ENCODE measurements at places on chromosomes 11 and 22.

GRCh38 chr11:14132312-14132711, 169.8 kb downstream of the SPON1 start:
- DNase-seq, result peak; percentile 50

GRCh38 chr11:114256967-114257286, 39.3 kb upstream of the NNMT start:
- no peak for DNase-seq

- no peak for DNase-seq
Observed at GRCh38 chr11:118819334-118820024, 28.5 kb upstream of the DDX6 start.

DNA sequence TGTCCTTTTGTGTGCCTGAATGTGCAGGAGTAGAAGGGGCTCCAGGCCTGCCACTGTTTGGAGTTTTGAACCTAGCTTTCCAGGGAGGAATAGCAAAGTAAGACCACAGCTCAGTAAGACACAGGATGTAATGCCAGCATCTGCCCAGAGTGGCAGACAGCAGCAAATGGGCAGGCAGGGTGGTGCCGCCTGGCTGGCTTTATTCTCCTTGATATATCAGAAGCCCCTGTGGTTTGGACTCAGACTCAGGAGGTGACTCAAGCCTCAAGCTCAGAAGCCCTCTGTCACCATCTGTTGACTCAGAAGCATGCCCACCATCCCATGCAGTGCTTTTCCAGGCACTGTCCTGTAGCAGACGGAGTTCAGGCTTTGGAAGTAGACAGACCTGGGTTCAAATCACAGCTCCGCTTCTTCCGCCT, 72.7 kb upstream of the TTC12 start:
- DNase-seq, result no peak

DNA sequence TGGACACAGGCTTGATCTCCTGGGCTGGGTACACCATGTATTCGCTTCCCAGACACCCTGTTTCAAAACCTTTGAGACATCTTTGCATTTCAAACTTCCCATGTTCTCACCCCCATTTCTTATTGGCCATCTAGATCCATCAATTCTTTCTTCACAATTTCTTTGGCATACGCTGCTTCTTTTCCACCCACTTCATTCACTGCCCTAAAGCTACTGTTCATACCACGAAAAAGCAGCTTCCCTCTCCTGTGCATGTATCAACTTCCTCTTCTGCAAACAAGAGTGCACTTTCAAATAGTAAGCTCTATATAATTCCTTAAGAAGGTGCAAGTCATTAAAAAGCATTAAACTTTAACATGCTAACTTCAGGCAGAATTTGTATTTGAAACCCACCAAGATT, 21.4 kb downstream of the UVRAG start:
- DNase-seq, result no peak

DNA sequence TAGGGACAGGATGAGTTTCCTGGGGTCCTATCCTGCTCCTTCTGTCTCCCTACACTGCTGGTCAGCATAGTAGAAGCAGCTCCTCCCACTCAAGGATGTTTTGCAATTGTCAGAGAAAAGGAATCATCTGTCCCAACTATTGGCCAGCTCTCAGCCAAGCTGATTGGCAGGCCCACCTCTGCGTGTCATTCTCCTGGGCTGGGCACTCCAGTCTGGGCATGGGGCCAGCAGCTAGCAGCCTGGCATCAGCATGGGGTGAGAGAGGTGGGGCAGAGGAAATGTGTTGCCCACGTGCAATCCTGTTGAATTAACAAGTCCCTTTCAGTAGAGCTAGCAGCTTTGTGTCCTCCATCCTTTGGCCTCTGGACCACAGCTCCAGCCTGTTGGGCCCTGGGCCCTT, 14.1 kb downstream of the ANKK1 start:
- DNase-seq, result no peak

DNA sequence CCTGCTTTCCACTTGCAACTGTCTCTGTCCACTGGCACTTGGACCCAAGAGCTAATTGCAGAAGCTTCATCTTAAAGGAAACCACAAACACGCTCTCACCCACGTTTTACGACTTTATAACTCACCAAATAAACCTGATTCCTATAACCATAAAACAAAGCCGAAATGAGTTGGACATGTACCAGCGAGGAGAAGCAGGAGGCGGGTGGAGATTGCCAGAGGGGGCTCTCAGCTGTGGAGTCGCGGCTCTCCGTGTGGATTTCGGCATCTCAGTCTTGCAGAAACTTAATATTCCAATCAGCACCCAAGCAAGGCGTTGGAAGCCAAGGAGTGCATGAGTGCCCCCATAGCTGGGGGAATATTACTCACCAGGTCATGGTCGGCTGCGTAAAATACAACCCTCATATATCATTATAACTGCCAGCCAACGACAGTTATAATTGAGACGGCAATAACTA, 483.6 kb downstream of the MN1 start:
- no peak for DNase-seq

- no peak for DNase-seq
Observed at GRCh38 chr22:36902143-36902926, 11.1 kb upstream of the CSF2RB start.

DNA sequence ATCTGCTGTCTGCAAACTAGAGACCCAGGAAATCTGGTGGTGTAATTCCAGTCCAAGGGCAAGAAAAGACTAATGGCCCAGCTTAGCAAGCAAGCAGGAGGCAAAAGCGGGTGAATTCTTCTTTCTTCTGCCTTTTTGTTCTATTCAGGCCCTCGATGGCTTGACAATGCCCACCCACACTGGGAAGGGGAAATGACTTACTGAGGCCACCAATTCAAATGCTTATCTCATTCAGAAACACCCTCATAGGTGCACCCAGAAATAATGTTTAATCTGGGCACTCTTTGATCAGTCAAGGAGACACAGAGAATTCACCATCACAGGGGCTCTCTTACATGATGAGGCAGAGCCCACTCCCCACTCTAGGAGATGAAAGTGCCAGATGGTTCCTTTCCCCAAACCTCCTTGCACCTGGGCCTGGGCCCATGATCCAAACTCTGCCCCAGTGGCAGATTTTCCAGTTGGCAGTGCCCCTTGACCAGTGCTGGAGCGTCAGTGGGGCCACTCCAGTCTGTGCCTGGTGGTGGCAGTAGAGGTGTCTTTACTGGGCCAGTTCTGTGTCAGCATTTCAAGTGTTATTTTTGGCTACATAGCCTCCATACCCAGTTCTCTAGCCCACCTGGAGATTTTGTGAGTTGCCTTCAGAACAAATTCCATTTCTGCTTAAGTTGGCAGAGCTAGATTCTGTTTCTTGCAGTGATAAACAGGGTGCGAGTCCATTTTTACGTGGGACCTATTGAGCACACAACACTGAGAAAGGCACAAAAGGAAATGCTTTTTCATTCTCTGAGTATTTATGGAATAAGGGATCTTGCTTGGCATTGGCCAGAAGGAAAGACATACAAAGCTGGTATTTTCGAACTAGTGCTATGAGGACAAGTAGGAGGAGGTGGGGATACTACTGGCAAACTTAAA, 7.5 kb downstream of the ELMOD1 start:
- DNase-seq, result peak; percentile 66
